ENCODE measurements at places on chromosomes 1 and 21.

DNA sequence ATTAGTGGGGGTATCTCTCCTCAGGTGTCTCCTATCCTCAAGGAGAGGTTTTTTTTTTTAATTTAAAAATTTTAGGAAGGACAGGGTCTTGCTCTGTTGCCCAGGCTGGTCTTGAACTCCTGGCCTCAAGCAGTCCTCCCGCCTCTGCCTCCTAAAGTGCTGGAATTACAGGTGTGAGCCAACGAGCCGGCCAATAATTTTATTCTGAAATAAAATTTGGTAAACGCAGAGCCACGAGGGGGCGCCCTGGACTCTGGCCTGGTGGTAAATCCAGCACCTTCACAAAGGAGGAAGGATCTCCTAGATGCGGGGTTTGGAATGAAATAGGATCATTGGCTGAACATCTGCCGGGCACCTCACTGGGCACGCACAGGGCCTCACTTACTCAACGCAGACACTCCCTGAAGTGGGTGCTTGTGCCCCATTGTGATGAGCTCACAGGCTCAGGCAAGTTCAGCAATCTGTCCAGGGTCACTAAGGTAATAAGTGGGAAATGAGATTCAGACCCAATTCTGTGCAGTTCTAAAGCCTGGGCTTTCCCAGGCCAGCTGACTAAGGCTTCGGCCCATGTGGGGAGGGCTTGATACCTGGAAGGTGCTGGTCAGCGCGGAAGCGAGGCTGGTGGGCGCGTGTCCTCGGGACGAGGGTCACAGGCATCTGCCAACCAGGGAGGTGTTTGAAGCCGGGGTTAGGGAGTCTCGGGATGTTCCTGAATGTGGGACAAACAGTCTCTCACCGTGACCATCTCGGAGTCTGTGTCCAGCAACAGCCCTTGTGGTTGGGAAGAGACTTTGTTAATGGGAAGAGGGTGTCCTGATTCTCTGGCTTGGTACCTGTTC is 32.7 kb upstream of the ETV3 start:
- peak; percentile 50 for DNase-seq

DNA sequence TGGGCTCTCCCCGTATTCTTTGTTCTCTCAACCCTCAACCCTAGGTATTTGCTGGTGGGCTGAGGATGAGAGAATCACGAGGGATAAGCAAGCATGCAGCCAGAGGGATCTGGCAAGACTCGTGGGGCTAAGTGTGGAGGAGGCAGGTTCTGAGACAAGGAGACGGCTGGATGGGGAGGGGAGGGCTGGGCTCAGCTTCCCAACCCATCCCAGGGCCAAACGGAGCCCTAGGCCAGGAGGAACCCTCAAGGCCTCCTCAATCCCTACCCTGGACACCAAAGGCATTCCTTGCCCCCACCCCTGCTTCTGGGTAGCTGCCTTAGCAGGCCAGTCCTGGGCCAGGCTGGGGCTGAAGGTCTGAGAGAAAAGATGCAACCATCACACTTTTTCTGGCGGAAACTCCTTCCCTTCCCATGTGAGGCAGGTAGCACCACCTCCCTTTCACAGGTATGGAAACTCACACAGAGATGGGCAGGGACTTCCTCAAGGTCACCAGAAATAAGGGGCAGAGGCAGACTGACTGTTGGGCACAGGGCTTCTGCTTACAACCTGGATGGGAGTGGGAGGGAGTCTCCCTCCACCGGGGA is 6.2 kb downstream of the MEF2D start:
- DNase-seq: no peak

DNA sequence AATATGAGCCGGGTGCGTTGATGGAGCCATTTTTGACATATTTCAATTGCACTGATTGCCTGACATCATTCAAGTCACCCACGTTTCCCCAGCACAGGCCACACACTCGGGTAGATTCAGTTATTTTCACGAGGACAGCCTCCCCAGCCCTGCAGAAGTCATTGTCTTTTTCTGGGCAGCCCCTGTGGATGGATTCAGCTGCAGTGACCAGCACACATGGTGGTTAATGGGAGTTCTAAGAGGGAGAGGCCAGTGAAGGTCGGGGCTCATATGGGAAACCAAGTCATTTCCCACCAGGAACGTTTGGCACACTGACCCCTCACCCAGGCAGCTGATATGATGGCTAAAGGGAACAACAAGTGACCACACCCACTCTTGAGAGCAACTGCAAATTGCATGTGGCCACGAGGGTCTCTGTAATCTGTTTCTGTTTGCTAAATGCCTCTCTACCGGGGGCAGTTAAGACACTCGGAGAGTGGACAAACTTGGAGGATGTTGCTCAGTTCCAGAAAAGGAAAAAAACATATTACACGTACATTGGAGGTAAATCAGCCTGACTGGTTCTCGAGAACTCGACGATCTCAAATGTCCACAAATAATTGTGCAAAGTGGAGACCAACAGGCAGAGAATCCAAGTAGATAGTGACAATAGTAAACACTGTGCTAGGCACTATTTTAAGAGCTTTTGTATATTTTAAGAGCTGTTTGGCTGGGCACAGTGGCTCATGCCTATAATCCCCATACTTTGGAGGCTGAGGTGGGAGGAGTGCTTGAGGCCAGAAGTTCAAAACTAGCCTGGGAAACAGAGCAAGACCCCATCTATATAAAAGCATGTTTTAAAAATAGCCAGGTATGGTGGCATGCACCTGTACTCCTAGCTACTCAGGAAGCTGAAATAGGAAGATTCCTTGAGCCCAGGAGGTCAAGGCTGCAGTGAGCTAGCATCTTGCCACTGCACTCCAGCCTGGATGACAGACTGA is 167.2 kb upstream of the IRF2BP2 start:
- DNase-seq: no peak

GRCh38 chr1:233143241-233143640 is 152.3 kb downstream of the PCNX2 start:
- no peak for DNase-seq

DNA sequence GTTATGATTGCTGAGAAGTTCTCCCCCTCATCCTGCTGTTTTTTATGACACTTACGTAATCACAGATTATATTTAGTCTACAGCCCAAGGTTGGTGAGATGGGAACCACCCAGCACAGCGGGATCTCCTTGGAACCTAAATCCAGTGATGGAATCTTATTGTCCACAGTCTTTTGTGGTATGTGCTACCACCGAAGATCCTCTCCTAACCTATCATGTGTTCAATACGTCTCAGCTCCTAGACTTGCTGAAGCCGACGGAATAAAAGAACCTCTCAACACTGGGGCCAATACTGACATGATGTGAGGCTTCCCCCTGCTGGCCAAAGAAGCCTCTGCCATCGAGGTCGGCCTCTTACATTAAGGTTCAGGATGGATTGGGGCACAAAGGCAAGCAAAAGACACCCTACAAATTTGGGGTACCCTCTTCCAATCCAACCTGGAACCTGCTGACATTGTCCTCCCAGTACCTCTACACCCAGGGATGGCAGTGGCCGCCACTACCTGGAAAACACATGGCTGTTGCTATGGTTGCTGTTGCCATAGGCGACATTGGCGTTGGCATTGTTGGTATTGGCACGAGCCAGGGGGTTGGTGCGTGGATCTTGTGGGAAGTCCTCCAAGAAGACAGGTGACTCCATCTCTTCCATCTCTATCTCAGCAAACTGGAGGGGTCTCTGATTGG is 19.4 kb upstream of the KIF21B start:
- DNase-seq: peak; percentile 75

DNA sequence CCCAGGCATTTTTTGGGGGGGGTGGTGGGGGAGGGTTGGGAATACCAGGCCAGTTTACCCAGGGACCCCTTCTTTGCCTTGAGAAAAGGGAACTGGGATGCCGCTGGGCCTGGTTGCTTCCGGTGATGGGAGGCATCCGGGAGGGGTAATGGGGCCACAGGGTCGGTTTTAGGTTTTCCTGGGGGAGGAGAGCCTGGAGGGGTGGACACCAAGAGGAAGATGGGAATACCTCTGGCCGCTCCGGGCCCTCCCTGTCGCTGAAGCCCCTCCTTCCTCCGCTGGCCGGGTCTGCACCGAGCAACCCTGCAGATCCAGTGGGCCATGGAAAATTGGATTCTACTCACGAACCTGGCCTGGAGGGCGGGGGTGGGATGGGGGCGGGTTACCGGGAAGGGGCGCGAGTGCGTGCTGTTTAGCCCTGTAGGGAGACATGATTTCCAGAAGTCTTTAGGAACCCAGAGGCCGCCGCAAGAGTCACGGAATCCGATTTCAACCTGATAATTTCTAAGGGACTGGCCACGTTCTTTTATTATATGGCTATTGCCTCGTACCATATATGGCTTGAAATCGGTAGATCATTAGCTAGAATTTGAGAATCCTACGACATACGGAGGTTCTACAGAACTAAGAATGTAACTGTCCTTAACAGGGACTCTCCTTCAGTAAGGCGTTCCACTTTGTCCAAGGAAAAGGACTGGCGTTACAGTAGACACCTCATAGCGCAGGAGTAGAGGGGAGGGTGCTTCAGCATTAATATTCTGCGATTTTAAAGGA is 749 bp downstream of the AKIRIN1 start:
- peak; percentile 46 for DNase-seq

GRCh38 chr1:40592107-40592803 is 60.8 kb downstream of the ZNF684 start:
- peak; percentile 14 for DNase-seq

GRCh38 chr1:95384567-95384966 is 150.6 kb downstream of the RWDD3 start:
- DNase-seq: no peak

- no peak for DNase-seq
Measured at GRCh38 chr21:17435565-17436543, 77.0 kb upstream of the CXADR start.

DNA sequence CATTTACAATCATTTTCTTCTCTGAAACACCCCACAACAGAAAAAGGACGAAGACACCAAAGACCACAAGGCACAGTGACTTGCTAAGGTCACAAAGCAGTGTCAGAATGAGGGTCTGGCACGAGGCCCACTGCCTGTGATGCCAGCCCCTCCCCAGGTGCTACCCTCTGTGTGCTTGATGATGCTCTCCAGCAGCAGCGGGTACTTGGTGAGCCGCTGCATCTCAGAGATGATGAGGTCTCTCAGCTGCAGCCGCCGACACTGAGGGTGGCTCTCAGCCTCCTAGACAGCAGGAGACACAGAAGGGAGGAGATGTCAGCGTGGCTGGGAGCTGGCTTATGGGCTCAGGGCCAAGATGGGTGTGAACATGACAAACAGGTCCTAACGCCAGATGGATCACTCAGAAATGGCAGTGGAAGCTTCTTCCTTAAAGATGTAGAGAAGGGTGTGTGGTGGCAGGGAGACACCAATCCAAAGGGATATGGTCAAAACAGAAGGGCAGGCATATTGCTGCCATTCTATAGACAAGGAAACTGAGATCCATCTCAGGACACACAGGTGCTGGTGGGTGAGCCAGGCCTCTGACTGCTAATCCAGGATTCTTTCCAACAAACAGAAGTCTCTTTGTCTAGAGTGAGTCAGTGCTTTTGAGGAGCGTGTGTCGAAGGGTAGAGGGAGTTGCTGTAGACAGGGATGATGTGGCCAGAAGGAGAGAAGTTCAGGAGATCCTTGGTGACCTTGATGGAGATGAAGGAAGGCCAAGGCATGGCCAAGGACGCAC is 25.6 kb downstream of the LRRC71 start:
- DNase-seq: no peak

- no peak for DNase-seq
Measured at GRCh38 chr1:53618500-53619366, 120.2 kb downstream of the GLIS1 start.

- peak; percentile 5 for DNase-seq
Measured at GRCh38 chr1:2236695-2237677, 8.9 kb downstream of the SKI start.

- DNase-seq: no peak
Measured at GRCh38 chr1:29201595-29202051, 19.9 kb upstream of the SRSF4 start.

GRCh38 chr1:151010346-151010726 is 2.1 kb downstream of the PRUNE1 start:
- no peak for DNase-seq

GRCh38 chr1:220689666-220690065 is 497 bp upstream of the C1orf115 start:
- DNase-seq: no peak

DNA sequence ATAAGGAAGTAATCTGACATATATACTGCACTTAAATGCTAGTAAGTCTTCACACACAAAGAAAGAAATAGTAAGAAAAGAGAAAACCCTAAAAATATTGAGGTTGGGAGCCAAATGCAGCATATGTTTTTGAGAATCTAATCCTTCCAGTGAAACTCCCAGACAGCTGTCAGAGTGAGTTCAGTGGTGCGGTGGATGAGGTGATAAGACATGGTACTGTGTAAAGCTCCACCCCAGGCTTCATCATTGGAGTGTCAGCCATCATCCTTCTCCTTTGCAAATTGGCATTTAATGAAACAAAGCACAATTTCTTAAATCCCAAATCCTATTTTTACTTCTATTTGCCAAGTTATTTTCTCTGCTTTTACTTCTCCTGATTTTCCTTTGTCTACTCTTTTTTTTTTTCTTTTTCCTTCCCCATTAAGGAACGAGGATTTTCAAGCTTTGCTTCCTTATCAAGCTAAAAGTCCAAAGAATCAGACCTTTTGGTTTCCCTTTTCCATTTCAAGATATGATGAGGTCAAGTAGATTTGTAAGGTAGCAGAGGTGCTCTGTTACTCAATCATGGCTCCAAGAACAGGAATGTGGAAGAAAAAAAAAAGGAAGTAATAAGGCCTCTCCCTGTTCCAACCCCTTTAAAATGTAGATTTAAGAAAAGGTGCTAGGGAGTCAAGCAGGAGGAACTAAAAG is 343.3 kb downstream of the SETD4 start:
- DNase-seq: no peak

- no peak for DNase-seq
Measured at GRCh38 chr1:18861082-18861481, 1.6 kb upstream of the TAS1R2 start.

GRCh38 chr1:234944439-234945344 is 183.9 kb downstream of the TOMM20 start:
- no peak for DNase-seq

GRCh38 chr1:68010090-68010489 is 40.3 kb downstream of the DIRAS3 start:
- DNase-seq: peak; percentile 70

DNA sequence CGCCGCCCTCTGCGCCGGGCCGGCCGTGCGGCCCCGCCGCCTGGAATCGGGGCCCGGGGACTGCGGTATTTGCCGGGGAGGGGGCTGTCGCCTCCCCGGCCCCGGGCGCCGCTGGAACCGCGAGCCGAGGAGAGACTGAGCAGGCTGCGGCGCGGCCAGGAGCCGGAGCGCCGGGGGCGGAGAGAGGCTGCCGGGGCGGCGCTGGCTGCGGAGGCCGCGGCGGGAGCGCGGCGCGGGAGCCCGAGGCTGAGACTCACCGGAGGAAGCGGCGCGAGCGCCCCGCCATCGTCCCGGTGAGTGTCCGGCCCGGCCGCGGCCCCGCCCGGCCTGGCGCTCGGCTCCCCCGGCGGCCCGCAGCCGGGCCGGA is 746 bp downstream of the DYRK1A start:
- no peak for DNase-seq

DNA sequence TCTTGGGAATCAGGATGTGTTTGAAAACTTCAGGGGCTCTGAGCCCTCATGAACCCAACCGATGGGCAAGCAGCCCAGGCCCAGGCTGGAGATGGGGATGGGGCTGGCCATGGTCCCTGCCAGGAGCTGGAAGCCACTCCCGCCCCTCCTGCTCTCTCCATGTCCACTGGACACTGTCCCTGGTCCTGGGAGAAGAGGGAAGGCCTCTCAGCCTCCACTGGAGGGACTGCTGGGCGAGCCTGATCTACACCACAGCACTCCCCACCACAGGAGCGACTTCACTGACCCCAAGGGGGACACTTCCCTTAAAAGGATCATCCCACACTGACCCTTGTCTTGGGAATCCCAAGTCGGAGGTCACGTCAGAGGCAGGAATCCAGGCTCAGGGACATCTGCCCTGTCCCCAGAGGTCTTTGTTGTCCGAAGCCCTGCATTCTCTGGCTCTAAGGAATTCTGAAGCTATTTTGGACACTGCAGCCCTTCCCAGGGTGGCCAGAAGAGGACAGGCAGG is 16.9 kb upstream of the COL18A1 start:
- no peak for DNase-seq

All from NCI-H146 (cell line).